ENCODE measurements at places on chromosomes 4 and X.

- peak; percentile 83 for DNase-seq
Observed at GRCh38 chr4:89056953-89057398, at the start of gene FAM13A. TSS of gene FAM13A (minus strand) at chr4:89057185. CDS start at chr4:89056964, 221 bp downstream.

DNA sequence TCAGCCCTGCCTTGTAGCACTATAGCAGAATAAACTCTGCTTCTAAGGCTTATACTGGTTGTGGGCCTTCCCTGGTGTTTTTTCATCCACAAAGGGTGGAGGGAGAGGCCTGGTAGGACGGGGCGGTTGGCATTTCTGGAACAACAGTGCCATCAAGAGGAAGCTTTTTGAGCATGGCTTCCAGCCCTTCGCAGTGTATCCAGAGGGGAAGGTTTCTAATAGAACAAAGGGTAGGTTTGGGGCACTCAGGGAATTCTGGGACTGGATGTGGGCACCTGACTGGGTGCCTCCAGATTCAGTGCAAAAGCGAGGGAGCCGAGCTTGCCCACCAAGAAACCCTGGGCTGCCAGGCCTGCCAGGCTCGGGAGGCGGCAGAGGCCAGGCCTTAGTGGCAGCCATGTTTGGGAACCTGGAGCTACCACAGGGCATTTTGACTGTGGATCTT lies 229.6 kb upstream of the AGTR2 start:
- DNase-seq = peak; percentile 87

GRCh38 chr4:2617955-2618354 lies 81.5 kb downstream of the FAM193A start:
- no peak for DNase-seq

DNA sequence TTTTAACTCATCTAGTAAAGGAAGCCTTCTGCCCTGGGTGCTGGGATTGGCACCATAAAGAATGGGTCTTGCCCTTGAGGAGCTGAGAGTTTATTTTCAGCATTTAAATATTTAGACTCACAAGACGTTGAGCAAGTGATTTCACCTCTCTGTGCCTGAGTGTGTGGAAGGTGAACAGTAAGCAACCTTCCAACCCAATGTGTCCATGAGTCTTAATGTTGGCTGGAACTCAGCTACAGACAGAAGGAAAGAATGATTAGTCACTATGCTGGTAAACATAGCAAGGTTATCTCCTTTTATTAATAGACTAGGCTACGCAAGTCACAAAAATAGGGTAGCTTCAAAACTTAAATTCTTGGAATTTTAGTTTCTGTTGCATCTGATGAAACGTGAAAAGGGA lies 277.4 kb upstream of the GATB start:
- no peak for DNase-seq

GRCh38 chr4:93116624-93117023 lies 711.9 kb upstream of the ATOH1 start:
- no peak for DNase-seq

DNA sequence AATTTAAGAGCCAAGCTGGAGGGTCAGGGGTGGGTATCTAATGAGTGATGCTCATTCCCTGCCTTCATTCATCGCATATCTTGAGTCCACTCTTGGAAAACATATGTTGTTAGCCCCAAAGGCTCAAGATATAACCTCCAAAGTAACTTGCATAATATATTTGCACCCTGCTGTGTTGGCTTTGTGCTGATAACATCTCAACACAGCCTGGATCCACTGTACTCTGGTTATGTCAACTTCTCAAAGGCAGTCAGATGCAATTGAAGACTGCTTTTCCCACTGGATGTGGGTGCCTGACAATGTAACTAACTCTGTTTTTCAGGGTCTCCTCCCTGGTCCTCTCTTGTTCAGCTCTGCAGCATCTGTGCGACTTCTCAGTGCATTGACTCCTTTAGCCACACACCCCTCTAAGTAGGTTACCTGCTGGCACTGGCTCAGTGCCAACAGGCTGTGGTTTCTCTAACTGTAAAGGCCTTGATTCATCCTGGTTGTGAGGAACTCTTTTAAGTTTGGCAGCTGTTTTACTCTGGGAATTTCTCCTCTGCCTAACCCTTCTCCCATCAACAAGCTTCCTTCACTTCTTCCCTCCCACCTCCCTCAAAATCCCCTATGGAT lies 28.1 kb downstream of the SLC16A2 start:
- no peak for DNase-seq

GRCh38 chr4:157045507-157046127 lies 30.3 kb upstream of the GLRB start:
- DNase-seq = peak; percentile 77

GRCh38 chrX:5775846-5776430 lies 452.7 kb downstream of the NLGN4X start:
- no peak for DNase-seq

DNA sequence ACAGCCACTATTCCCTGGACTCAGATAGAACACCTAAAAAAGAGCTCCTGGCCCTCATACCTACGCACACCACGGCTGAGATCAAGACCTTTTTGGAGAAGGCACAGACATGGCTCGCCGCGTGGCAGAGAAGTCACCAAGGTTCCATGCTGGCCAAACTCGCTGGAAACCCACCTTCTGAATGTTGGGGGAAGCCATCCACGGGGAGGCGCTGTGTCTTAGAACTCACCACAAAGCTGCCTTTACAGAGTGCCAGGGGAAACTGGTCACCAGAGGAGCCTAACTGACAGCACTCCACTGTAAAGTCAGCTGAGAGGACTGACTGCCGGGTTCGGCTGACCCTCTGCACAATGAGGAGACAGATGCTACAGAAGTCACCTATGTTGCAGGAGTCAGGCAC lies 97.9 kb downstream of the NEUROG2 start:
- no peak for DNase-seq

DNA sequence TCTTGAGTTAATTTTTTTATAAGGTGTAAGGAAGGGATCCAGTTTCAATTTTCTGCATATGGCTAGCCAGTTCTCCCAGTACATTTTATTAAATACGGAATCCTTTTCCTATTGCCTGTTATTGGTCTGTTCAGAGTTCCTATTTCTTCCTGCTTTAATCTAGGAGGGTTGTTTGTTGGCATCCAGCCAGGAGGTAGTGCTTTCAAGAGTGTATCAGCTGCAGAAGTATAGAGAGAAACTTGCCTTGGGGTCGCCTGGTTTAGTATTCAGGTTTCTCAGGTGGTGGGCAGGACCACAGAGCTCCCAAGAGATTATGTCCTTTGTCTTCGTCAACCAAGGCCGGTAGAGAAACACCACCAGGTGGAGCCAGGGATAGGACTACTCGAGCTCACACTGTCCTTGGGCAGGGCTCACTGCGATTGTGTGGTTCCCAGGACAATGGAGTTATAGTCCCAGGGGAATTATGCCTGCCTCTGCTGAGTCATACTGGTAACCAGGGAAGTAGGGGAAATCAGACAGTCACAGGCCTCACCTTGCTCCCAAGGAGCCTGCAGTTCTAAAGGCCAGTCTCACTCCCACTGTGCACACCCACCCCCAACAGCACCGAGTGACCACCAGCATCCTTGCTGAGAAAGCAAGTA lies 168.1 kb downstream of the VSIG4 start:
- DNase-seq = peak; percentile 6

- peak; percentile 32 for DNase-seq
Observed at GRCh38 chrX:120485315-120485637, 16.2 kb upstream of the LAMP2 start.

DNA sequence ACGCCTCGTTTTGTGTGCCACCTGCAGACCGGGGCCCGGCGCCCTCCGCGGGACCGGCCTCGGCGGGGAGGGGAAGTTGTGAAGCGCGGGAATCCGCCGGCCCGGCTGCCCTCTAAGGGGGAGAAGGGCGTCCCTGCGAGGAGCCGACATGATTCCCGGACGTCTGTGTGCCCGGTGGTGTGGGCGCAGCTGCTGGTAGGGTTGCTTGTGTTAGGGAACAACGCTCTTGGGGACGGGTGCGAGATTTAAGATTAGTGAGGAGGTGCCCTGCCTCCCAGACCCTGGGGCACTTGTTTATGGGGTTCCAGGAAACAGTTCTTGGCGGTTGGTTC lies 627 bp downstream of the CDKN2AIP start:
- DNase-seq = peak; percentile 49

- DNase-seq = no peak
Observed at GRCh38 chr4:20496068-20496467, 204.2 kb upstream of the PACRGL start.
